Fibroblast of skin of left biceps (primary cell): ENCODE measurements at places on chromosomes 2 and 18.
A peak's percentile ranks its signal among the peaks of the same experiment; 100 is the strongest.

DNA sequence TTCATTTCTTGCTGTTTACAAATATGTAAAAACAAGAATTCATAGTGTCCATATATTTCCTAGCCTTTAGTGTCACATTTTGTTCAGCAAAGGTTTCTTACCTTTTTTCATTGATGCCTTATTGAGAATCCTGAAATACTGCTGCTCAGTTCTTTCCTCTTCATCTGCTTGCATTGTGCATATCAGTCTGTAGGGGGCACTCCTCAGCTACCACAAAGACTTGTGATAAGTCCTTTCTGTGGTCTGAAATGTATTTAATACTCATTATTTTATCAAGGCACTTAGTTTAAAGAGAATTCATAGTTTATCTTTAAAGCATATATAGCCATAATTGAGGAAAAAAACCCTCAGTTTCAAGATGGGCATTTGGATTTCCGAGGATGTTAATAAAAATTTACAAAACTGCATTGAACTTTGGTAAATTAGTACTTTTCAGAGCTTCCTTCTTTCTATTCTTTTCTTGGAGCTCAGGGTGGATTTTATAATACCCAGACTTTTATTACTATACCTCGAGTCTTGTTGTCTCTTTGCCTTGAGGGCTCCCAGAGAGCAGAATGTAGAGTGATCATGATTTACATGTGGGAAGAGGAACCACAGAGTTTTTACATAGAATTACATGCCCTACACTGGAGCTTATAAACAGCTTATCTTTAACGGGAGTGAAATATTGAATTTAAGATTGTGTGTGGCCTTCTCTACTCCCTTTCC, 570.1 kb downstream of the PLCL1 start:
- peak; percentile 32 for DNase-seq

- DNase-seq: no peak
Measured at GRCh38 chr2:241001413-241002274, 3.2 kb downstream of the SNED1 start.

GRCh38 chr2:149585166-149585885, 2.2 kb downstream of the MMADHC start:
- no peak for DNase-seq

DNA sequence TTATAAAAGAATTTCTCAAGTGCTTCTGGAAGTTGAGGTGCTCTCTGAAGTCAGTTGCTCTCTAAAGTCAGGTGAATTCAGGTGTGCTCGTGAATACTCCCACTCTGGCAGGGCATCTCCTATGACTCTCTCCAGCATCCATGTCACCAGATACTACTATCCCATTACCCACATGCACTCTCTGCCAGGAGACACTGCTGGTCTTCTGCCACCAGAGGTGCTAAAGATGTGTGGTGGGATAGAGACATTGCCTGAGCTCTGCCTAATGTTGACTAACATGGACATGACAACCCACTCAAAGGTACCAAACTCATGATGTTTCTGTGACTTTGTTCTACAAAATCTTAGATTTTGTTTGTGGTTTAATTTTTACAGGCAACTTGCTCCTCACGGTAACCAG, 106.4 kb upstream of the HNRNPA3 start:
- DNase-seq: no peak

GRCh38 chr2:127347734-127348392, 39.9 kb downstream of the MAP3K2 start:
- DNase-seq: no peak

DNA sequence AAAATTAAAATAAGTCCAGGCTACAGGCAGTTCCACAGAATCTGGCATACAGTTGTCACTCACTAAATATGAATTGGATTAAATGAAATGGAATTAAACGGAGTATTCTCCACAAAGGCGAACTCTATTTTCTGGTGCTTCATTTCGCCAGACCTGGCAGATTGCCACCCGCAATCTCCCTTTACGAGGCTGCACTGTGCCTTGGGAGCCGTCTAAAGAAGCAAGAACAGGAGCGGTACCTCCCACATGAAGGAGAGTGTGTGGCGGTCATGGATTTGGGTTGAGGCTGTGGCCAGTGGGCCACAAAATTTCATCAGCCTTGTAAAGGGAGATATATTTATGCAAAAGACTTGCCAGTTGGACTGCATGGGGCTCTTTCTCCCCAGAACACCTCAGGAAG, 151.0 kb downstream of the OSR1 start:
- no peak for DNase-seq

DNA sequence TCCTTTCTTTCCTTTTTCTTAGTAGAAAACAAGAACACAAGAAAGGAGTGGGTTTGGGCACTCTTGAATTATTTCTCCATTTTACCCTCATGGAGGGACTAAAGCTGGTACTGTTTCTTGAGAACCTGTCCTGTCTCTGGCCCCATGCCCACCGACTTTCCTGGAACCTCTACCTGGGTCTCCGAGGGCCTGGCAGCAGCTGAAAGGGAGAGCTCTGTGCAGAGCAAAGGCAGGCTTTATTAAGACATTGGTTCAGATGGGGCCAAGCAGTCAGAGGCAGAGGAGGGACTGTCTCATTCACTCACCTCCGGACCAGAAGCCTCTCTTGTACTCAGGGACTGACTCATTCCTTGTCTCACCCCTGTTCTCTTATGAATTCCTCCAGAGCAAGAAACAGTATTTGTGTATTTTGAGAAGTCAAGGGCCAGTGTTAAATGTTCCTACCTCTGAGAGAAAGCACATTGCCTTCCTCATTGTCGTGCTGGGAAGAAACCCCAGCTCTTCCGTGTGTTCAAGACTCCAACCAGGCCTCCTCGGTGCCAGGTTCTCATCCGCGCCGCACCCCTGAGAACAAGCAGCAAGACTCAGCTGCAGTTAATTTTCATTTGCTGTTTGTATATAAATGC, 201.9 kb upstream of the NT5C1B start:
- no peak for DNase-seq

- no peak for DNase-seq
Measured at GRCh38 chr2:96537734-96538486, 1.4 kb downstream of the ARID5A start.

DNA sequence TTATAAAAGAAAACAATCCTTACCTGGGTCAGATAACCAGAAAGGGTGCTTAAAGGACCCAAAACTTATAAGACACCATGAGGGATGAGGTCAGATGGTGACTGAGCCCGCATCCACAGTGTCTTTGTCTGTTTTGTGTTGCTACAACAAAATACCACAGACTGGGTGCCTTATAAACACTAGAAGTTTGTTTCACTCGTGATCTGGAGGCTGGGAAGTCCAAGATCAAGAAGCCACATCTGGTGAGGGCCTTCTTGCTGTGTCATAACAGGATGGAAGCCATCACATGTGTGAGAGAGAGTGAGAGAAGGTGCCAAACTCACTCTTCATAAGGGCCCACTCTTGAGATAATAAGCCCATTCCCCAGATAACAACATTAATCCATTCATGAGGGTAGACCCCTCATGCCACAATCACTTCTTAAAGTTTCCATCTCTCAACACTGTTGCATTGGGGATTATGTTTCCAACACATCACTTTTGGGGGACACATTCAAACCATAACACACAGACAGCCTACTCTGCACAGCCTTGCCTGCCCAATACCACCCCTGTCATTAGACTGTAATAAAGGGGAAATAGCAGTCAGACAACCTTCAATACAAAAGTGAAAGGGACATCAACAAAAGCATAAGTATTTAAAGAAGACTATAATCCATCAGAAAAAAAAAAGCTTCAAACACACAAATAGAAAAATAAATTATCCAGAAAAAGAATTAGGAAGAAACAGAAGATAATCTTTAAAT, 249.8 kb downstream of the ANAPC1 start:
- DNase-seq: no peak
